ENCODE measurements at places on chromosomes 2 and 18. TPM values are rescaled to one million over a fixed set of nuclear protein-coding genes. Genes with fewer than 3 reads are reported as not detected.

DNA sequence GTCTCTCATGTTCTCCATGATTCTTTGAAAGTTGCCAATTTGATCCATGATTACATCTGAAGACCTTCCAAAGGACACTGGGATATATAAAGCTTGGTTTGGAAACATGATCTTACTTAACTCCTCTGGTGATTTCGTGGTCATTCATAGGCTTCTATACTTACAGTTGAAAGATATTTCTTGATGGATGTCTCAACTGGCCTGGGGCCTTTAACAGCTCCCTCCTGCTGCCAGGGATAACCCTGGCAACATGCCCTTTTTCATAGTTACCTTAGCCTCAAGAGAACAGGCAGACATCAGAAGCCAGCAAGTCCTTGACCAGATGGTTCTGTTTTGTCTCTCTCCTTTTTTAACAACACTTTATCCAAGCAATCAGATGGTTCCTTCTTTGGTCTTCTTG, 23.5 kb upstream of the MFF start:
- DNase-seq = no peak

DNA sequence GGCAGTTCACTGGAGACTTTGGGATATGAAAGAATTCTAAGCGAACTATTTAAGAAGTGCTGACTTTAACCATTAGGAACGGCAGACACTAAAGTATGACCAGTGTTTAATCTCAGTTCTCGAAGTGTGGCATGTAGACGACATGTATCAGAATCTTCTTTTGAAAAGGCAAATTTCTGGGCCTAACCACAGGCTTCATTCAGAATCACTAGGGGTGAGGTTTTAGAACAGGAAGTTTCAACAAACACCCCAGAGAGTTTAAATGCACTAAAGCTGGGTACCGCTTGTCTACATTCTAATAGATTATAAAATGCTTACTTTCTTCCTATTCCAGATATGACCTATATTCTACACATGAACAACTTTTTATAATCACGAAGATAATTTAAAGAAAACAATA, 180.3 kb downstream of the ANKRD44 start:
- DNase-seq = no peak

The EVX2 gene
- total RNA-seq = not detected

DNA sequence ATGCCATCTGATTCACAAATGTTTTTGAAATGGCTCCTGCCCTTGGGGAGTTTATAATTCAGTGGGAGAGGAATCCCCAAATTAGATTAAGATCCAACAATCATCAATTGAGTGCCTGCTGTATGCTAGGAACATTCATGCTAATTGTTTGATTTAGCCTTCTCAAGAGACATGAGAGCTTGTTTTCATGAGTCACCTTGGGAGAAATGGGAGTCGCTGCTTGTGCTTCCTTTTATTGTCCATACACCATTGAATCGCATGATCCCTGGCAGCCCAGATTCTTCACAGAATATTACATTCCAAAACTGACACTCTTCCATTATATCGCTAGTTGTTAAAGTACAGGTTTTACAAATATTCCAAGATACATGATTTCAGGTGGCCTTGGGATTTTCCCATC, 106.0 kb upstream of the MAP3K20 start:
- DNase-seq = no peak

The PSMA8 gene
- total RNA-seq = 1.3 TPM

DNA sequence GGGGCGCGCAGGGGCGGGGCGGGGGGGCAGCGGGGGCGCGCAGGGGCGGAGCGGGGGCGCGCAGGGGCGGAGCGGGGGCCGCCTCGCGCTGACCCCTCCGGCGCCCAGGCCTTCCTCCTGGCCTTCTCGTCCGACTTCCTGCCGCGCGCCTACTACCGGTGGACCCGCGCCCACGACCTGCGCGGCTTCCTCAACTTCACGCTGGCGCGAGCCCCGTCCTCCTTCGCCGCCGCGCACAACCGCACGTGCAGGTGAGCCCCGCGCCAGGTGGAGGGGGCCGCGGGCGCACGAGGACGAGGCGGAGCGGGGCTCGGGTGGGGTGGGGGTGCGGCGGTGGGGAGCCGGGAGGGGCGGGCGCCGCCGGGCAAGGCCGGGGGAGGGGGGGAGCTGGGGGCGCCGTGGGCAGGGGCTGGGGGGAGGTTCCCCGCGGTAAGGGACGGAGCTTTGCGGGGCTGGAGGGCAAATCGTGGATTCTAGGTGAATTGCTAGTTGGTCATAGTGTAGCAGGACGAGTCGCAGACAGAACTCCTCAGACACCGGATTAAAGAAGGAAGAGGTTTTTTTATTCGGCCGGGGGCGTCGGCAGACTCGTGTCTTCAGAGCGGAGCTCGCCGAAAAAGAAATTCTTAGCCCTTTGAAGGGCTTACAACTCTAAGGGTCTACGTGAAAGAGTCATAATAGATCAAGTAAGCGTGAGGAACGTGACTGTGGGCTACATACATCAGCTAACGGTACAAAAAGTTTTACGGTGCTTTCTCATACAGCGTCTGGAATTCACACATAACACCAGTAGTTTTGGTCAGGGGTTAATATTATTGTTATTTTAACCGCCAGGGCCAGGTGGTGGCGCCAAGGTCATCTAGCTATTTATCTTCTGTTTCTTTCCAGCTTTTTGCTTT, 29.9 kb downstream of the ANO7 start:
- peak; percentile 66 for DNase-seq

DNA sequence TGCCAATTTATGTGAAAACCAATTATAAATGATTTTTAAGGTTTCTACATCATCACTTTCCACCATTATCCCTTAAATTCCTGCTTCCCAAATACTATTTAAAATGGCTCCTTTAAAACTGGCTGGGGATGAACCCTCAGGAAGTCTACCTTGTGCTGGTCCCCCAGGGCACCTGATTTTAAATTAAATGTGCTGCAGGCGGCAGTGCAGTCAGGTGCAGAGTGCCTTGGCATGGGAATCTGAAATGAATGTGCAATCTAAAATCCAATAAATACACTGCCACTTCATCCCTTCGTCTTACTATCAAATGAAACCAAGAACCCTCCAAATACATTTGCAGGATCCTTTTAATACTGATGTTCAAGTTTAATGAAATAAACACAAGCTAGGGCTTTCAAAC, 61.8 kb downstream of the C2orf76 start:
- no peak for DNase-seq

DNA sequence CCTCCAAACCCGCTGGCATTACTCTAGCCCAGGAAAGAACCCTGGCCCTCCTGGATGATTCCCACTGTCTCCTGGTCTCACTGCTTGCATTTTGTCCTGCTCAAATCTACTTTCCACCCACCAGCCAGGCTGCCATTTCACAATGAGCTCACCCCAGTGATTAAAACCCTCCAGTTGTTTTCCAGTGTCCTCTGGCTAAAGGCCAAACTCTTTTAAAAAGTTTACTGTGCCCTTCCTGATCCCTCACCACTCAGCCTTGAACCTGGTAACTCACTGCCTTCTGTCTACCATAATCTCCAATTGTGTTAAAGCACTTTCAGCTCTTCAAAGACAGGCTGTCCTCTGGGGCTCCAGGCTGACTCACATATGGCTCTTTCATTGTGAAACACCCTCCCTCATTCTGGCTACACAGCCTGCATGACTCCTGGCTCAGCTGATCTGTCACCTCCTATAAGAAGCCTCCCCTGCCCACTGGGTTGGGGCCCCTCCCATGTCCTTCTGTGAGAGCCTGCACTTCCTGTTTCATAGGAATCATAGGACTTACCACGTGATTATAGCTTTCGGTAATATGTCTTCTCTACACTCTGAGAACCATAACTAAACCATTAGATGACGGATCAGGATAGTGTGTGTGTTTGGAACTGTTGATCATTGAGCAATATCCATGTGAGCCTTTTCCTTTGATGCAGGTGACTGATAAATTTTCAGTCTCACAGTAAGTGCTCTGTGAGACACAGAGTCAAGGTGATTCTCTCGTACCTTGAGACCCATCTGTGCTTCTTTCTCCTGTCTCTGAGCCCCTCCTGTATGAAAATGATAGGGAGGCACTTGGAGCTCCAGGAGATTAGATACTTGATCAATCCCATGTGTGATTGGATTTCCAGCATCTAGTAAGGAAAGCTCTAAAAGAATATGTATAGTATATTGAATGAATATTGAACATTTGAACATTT, 590.8 kb upstream of the ID2 start:
- no peak for DNase-seq

GRCh38 chr2:8408560-8409460, 273.0 kb upstream of the ID2 start:
- DNase-seq = no peak

- DNase-seq = no peak
These were observed 279.8 kb downstream of the C1D start for GRCh38 chr2:67783026-67783425.

DNA sequence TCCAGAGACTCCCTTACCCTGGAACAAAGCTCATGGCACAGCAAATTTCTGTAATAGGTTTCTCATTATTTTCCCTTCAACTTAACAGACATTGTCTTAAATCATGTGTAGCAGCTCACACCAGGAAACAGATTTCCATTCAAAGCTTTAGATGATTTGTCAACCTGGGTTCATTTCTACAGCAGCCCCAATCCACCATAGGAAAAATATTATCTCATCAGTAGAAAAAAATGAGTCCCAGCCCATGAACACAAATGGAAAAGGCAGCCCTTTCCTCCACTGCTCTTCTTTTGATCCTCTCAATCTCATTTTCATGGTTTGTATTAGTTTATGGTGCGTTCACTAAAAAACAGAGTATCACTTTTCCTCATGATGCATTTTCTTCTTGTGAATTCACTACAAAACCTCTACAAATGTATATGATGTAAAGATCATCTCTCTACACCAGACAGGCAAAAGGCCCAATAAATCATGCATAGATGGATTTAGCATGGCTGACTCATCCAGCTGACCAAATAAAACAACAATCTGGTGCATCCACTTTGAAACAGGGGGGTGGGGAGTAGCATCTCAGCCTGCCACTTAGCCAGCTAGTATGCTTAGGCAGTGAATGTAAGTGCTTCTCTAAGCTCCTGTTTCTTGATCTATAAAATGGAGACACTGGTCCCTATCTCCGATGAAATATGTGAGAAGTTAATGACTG, 78.6 kb downstream of the SATB2 start:
- no peak for DNase-seq

GRCh38 chr2:11140492-11140891, 14.8 kb upstream of the SLC66A3 start:
- no peak for DNase-seq

The AGFG1 gene
- 59.2 TPM for total RNA-seq

GRCh38 chr2:180196419-180196977, 189.4 kb upstream of the CWC22 start:
- DNase-seq = no peak

The ALKAL2 gene
- total RNA-seq = not detected

- DNase-seq = no peak
These were observed 906.6 kb upstream of the CDH2 start for GRCh38 chr18:29083545-29083944.

The MOCOS gene
- 0.19 TPM for total RNA-seq

DNA sequence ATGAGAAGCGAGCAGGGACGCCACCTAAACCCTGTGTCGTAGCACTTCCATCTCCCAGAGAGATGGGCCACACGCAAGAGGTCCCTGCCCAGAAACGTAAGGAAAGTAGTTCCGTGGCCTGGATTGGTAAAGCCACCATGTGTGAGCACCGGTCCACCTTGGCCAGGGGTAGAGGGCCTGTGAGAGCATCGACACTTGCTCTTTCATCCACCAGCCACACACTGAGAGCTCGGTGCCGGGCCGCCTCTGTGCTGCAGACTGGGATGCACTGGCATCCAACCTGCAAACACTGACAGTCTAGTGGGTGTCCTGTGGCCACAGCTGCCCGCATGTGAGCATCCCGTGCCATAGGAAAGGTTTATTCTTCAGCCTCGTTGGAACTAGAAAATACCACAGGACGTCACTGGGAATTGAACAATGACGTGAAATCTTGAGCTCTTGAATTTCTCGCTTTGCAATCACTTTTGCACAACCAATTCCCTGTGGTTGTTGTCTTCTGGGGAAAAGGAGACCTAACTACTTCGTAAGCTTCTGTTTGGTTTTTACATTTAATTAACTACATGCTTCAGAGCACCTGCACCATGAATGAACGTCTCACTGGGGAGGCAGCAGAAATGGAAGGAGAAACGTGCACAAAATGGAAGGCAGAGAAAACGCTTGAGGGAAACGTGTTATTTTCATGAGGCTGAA, 212.0 kb upstream of the RAB6C start:
- no peak for DNase-seq

The LGALSL gene
- 0.19 TPM for total RNA-seq

The CASP8 gene
- 127 TPM for total RNA-seq

All from activated naive CD8-positive, alpha-beta T cell treated with anti-CD3 and anti-CD28 coated beads, Interleukin-2, amount 10 ng/mL, durations not matched to agents 7 days and 5 days (primary cell).